Aortic smooth muscle cell (primary cell): ENCODE measurements at places on chromosomes 13 and 19. TPM values are rescaled to one million over a fixed set of nuclear protein-coding genes. Genes with fewer than 3 reads are reported as not detected.

Gene NLRP11
- total RNA-seq, result not detected in 2 replicates

Gene DAND5
- total RNA-seq, result 0.12 and 0.13 TPM in 2 replicates

Gene KCNJ14
- 0.25 and 0.26 TPM in 2 replicates for total RNA-seq

Gene SLC25A41
- not detected in 2 replicates for total RNA-seq

Gene LMTK3
- under 0.01 TPM in 1 of 2 replicates, not detected in the other for total RNA-seq

Gene EFNA2
- not detected in 2 replicates for total RNA-seq

Gene ATP8A2
- under 0.01 and 0.06 TPM in 2 replicates for total RNA-seq
